ENCODE measurements at places on chromosomes 2 and 18.

DNA sequence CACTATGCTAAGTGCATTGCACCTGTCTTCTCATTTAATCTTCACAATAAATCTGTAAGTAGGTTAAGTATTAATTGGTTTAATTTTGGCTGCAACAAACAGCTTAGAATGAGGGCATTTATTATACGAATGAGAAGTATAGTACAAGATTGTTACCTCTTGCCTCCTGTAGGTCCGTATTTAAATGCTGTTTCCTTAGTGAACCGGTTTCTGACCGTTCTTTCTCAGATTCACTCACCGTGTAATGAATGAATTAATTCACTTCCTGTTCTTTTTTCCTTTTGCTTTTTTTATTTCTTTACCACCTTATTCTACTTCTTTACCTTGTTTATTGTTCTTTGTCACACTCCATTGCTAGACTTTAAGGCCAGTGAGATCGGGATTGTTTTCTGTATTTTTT lies 153.8 kb upstream of the RASGRP3 start:
- no peak for DNase-seq

GRCh38 chr18:1350931-1351450 lies 446.3 kb downstream of the ADCYAP1 start:
- DNase-seq = no peak

- no peak for DNase-seq
These were observed 10.8 kb upstream of the MYO1B start for GRCh38 chr2:191234376-191234775.

GRCh38 chr2:105882920-105883435 lies 138.3 kb downstream of the NCK2 start:
- DNase-seq = no peak

GRCh38 chr2:50547521-50547920 lies 484.4 kb downstream of the NRXN1 start:
- DNase-seq = no peak

DNA sequence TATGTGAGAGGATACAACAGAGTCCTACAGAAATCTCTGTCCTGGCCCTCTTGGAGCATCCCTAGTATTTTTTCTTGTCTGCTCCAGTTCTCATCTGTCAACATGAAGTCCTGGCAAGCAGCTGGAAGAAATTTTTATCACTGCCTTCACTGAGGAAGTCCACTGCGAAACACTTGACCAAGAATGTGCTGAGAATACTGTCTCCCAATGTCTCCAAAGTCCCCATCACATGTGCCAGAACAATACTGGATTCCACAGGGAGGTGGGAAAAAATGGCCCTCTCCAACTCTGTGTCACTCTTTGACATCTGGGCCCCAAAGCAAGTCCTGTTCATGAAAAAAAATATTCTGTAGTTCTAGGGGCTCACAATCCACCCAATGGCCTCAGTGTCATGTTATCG lies 32.8 kb upstream of the PGAP1 start:
- no peak for DNase-seq

DNA sequence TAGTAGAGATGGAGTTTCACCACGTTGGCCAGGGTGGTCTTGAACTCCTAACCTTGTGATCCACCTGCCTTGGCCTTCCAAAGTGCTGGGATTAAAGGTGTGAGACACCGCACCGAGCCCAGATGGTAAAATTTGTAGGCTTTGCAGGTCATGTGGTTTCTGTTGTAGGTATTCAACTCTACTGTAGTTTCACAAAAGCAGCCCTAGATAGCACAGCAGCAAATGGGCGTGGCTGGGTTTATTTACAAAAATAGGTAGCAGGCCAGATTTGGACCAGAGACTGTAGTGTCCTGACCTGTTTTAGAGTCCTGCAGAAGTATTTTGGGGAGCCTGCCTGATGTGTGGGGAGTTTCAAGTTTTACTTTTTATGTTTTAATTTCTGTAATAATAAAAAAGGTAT lies 84.1 kb upstream of the RASGRP3 start:
- no peak for DNase-seq

- DNase-seq = no peak
These were observed 140.1 kb downstream of the DSEL start for GRCh38 chr18:67376372-67376771.

DNA sequence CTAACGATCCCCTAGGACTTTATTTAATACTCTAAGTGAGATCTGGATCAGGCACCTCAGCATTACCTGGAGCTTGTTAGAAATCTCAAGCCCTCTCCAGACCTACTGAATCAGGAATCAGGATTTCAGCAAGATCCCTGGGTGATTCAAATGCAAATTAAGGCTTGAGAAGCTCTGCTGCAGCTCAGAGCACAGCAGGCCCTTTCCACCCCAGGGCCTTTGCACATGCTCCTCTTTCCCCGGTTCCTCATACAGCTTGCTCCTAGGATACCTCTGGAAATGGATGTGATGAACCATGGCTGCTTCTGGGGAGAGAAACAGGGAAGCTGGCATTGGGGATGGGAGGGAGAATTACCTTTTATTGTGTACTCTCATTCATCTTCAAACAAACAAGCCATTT lies 40.3 kb upstream of the MGAT4A start:
- DNase-seq = no peak

DNA sequence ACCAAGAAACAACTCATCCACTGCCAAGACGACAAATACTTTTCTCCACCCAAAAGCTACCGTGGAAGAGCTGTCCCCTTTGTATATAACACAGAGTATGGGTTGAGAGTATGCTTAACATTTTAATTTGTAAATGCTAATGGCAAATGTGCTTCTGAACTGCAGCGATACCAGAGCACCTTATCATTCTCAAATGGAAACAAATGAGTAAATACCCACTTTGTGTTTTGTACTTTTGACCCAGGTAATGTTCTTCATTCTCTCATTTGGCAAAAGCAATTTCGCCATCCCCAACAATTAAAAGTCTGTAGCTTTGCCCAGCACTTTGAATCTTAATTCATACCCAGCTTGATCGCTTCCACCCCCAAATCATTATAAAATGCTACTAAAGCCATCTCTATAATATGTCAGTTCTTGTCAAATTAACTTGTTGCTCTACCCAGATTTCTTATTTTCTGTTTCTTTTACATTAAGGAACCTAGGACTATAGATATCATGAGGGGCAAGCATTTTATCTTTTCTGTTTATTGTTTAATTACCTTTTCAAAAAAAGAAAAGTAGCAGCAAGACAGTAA lies 6.2 kb upstream of the POU3F3 start:
- no peak for DNase-seq

- DNase-seq = no peak
These were observed 61.4 kb downstream of the SP3 start for GRCh38 chr2:173903601-173904394.

- DNase-seq = no peak
These were observed 23.3 kb upstream of the UBE2F start for GRCh38 chr2:237943395-237944094.

DNA sequence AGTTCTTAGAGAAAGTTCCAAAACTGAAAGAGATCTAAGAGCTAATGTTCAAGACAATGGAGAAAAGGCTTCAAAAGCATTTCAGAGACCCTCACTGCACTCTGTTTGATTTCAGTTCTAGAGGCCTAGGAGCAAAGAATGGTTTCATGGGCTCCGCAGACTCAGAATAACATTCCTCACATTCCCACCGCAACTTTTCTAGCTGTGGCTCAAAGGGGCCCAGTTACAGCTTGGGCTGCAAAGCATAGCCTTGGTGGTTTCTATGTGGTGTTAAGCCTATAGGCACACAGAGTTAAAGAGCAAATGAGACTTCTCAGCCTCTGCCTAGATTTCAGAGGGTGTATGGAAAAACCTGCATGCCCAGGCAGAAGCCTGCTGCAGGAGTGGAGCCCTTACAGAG lies 73.0 kb downstream of the FSIP2 start:
- no peak for DNase-seq

- no peak for DNase-seq
These were observed 15.7 kb downstream of the CCL20 start for GRCh38 chr2:227829337-227829736.

GRCh38 chr2:238947920-238948710 lies 100.2 kb downstream of the TWIST2 start:
- DNase-seq = no peak

GRCh38 chr18:25726298-25726697 lies 364.1 kb downstream of the SS18 start:
- no peak for DNase-seq

GRCh38 chr2:198322275-198322674 lies 517.9 kb downstream of the PLCL1 start:
- peak; percentile 24 for DNase-seq

DNA sequence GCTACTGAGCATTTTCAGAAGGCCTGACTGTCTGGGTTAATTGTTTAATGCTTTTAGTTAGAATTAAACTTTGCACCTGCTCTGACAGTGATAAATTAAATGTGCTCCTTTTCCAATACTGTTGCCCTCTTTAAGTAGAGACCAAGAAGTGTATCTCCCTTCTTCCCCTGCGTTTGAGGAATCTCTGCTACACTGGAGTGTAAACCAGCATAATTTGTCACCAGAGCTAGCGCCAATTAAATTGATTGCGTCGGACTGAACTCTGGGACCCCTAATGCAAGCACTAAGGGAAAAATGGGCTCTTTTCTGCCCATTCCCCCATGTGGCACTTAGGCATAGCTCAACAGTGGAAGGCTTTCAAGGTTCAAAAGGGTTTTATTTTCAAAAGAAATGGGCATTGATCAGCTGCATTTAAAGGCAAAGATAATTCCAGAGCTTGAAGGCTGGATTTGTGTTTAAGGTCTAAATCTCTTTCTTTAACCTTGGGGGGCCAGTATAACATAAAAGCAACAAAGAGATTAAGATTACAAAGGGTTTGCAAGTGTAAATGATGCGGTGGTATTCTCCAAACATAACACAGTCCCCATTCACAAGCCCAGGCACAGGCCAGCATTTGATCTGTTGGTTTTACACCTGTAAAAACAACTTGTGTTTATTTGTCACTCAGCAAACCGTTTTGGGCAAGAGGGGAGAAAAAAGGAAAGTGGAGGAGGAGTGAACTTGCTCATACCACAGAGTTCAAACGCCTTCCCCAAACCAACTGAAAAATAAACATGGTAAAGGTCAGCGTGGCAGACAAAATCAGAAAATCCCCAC lies 427.6 kb downstream of the BCL11A start:
- no peak for DNase-seq

- no peak for DNase-seq
These were observed 64.0 kb downstream of the MBP start for GRCh38 chr18:77068321-77069312.

DNA sequence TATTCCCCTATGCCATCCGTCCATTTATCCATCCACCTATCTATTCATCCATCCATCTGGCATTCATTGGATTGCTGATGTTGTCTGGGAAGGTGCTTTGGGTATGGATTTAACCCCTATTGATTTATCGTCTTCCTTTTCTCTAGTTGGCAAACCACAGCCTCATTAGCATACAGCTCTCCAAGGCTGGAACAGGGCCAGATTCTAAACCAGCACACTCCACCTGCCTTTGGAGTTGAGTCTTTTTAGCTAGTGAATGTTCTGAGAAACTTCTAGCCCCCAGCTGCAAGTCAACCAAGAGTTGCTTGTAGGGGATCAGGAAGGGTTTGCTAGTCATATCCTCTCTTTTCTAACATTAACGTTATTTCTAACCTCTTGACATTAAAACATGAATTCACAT lies 90.7 kb downstream of the NRP2 start:
- DNase-seq = no peak

- DNase-seq = no peak
These were observed 26.6 kb upstream of the SNTG2 start for GRCh38 chr2:923832-924601.

GRCh38 chr2:176561706-176562105 lies 292.5 kb downstream of the MTX2 start:
- no peak for DNase-seq

- DNase-seq = peak; percentile 48
These were observed 458 bp downstream of the HYCC2 start for GRCh38 chr2:201070948-201071478.

DNA sequence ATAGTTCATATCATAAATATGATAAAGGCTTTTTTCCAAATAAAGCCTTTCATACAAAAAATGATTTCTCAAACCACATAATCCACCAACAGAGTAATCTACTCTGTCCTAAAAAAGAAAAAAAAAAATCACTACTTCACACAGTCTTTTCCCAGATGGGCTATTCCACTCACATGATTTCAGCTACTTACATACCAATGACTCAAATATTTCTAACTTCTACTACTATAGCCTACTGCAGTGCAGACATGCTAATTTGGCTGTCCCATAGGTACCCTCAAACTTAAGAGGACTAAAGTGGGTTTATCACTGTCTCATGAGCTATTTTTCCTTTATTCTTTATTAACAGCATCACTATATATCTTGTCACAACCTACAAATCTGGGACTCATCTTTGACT lies 57.4 kb downstream of the SLC66A3 start:
- DNase-seq = no peak

- DNase-seq = no peak
These were observed 42.7 kb upstream of the REG3G start for GRCh38 chr2:78982638-78983330.

GRCh38 chr18:60113396-60113795 lies 213.6 kb downstream of the PMAIP1 start:
- DNase-seq = no peak

DNA sequence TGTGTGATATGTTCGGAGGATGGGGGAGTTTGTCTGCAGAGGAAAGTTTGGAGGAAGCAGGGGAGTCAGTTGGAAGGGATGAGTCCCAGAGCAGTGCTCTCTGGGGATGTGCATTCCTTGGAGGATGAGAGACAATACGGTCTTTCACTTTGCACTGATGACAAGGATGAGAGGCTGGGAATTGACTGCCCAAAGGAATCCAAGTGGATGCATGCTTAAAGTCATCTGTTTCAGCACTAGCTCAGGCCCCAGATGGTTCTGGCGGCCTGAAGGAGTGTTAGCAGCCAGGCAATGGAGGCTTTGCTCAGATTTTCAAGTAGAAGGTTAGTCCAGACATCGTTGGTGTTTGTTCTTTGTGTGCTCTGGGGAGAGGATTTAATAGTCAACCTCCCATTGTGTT lies 100.2 kb downstream of the CRIM1 start:
- DNase-seq = no peak

GRCh38 chr2:129812071-129812470 lies 167.4 kb upstream of the RAB6C start:
- DNase-seq = peak; percentile 39

DNA sequence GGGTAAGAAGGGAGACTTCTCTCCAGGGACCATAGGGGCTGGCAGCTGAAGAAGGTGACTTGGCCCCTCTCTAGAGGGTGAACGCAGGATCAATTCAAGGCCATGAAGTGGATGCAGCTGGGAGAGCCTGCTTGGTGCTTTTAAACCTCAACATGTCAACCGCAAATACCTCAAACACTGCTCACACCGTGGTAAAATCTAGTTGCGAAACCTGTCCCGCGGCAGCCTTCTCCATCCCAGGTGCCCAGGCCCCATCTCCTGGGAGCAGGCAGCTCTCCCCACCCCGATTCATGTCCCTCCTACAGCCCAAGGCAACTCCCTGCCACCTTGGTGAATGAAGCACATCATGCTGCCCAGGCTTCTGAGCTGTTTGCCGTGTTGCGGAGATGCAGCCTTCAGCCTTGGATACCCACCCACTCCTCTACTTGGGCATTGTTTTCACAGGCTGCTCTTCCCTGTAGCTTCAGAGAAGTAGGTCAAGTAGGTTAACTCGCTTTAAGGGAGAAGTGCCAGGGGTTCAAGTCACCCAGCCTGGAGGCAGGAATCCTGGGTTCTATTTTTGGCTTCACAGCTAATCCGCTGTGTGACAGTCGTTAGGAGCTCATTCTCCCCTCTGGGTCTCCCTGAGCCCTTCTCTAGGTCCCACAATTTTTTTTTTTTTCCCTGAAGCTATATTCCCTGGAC lies 6.2 kb upstream of the EFR3B start:
- DNase-seq = no peak

- DNase-seq = no peak
These were observed 1898.8 kb upstream of the PIK3C3 start for GRCh38 chr18:40056079-40056692.
